Suppressor macrophage (primary cell): ENCODE measurements at places on chromosomes 3 and 15.
A peak's percentile ranks its signal among the peaks of the same experiment; 100 is the strongest.

- DNase-seq: no peak
Measured at GRCh38 chr3:61526308-61526707, 35.1 kb upstream of the PTPRG start.

DNA sequence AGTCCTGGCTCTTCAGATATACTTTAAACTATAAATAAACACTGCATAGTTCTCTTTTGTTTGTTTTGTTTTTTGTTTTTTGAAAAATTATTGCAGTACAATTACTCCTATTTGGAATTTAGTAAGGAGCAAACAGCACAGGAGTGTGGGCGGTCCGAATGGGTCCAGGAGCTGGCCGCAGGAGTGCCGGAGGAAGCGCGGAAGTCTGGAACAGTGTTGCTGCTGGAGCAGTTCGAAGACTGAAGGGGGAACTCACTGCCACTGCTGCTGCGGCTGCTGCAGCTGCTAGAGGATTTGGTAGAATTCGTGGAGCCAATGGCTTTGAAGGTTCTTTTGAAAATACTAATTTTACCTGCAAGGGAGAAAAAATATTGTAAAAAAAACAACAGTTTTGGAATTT is 329.9 kb downstream of the ZNF385D start:
- DNase-seq: no peak

DNA sequence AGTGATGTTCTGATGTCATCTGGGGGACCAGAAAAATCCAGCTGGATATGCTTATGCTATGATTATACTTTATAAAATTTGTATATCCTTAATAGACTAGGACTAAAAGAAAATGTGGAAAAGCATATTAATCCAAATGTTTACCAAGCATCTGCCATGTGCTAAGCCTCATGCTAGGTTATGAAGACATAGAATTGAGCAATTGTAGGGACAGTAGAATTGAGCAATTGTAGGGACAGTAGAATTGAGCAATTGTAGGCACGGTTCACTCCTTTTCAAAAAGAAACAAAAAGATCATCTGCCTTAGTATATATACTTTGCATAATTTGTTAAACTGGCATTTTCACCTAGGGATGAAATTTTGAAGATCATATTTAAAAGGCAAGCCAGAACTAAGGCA is 18.3 kb downstream of the ABHD5 start:
- DNase-seq: peak; percentile 53

DNA sequence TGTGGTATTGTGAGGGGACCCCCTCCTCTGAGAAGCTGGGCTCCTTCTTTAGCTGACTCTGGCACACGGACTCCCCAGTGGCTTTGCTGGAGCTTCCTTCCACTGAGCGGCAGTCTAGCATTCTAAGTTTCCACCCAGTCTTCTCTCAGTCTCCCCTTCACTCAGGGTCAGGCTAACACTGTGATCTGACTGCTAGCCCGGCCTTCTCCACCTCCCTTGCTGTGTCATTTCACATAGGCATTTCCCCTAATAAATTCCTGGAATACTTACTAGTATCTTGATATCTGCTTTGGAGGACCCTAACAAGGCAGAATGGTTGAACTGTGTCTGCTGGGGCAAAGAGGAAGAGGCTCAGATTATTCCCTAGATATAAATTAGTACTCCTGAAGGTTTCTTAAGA is 106.2 kb upstream of the THBS1 start:
- no peak for DNase-seq

DNA sequence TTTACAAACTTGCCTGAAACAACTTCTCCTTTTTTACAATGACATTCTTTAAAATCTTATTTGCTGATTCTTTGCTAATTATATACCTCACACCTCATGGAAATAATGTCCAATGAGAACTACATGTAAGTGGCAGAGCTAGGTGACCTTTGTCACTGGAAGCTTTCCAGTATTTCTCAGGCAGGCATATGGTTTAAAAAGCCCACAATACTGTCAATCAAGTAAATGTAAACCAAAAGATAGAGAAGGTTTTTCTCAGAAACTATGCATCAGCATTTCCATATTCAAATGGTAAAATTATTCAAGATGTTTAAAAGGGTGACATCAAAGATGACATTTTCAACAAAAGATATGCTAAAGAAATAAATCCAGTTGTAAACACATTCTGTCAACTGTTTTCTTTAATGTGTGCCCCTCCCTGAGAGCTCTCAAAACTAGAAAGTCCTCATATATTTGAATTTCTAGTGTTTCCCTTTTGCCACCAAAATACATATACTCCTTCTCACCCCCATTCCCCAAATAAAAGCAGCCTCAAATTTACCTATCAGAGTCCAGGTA is 10.1 kb upstream of the STRIT1 start:
- no peak for DNase-seq

- no peak for DNase-seq
Measured at GRCh38 chr15:42724276-42724675, 12.7 kb downstream of the CDAN1 start.

DNA sequence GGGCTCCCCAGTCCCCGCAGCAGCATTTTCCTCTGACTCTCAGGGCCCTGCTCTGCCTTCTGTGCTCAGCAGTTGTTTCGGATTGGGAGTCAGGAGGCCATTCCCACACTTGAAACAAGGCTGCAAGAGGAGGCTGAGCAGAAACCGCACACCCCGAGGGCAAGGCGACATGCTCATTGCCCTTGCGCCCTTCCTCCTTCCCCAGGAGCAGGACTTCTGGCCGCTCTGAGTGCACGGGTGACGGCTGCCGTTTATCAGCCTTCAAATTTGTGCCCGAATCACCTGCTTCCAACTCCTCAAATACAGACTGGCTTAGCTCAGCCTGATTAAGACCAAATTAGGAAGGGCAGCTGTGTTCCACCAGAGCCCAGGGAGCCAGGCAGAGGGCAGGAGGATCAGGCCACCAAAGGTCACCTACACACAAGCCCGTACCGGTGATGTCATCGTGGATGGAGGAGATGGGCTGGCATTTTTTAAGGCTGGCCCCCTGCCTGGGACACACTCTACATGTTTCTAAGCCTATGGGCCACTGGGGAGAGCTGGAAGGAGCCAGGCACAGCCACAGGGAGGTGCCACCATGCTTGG is 38.1 kb downstream of the TM2D3 start:
- DNase-seq: no peak

DNA sequence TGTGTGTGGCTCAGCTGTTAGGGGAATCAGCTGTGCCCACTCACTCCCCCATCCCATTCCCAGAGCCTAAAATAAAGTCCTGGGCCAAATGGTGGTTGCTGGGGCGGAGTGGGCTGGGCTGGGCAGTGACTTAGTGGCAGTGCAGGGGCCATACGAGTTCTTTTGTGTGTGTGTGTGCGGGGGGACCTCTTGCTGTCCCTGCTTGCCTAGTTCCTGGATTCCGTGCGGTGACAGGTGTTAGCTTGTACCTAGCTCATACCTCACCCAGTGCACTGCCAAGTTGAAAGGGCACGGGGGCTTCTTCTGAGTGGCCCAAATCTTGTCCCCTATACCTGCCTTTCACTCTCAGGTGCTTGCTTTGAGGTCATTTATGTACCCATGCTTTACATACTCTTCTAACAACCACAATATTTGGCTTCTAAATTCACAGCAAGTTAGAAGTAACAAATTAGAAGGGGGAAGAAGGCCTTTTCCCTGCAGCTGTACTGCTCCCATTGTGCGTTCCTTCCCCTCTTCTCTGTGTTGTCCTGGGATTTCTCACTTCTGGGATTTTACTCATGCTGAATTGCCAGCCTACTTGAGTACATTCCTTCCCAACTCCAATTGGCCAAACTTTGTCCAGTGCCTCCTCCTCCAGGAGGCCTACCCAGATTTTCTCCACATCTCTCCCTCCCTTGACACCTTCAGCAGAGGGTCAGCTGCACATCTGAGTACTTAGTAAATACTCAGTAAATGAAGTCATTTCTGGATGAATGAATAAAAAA is 66.3 kb upstream of the POLG start:
- DNase-seq: no peak

GRCh38 chr3:60652829-60653228 is 598.4 kb downstream of the FHIT start:
- DNase-seq: no peak

GRCh38 chr3:62835554-62836236 is 39.5 kb downstream of the CADPS start:
- DNase-seq: no peak

DNA sequence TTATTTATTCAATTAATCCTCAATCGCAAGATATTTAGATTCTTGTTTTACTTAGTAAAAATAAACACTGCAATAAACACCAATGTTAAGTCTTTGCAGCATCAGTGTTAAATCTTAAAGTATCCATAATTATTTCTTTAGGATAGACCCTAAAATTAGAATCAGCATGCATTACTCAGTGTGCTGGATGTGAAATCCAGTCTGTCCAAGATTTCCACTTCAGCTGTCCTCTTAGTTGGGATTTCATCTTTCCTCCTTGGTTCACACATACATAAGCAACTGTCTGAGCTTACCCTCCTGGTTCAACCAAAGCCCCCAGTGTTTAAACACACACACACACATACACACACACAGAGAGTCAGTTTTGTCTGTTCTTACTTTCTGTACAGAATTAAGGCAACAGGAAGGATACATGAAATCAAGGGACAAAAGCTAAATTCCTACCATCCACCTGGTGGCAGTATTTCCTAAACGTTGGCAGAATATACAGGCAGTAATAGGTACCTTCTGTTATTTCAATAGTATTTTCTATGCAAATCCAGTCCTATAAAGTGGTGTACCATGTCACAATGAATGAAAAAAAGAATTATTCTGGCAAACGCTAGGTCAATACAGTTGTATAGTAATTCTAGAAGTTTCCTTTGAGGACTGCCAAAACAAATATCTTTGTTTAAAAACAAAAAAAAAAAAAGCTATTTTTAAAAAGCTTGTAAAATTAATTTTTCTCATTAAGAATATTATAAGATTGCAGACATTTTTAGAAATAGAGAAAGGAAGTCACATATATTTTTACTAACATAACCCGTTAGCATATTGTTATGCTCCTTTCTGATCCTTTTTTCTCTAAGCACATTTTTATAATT is 27.3 kb upstream of the DMXL2 start:
- DNase-seq: peak; percentile 87

DNA sequence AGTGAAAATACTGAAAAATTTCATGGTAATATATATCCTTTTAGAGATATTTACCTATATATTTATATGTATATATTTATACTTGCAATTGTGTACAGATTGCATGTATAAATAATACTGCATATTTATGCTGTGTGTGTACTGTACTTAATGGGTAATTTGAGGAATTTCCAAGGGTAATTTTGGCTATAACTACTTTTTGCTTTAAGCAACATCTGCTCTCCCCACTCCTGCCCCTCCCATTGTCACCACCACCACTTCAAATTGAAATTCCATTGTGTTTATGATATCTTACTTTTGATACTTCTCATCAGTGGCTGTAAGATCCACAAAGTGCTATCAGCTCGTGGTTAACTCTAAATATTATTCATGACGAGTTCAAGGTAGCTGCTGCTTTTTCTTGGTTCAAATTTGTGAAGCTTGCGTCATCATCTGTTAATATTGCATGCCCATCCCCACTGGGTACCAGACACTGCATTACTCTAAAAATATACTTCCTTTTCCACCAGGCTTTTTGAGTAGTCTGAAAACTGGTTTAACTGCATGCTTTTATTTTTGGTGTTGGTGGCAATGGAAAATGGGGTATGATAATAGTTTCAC is 91.7 kb upstream of the MITF start:
- DNase-seq: peak; percentile 41

DNA sequence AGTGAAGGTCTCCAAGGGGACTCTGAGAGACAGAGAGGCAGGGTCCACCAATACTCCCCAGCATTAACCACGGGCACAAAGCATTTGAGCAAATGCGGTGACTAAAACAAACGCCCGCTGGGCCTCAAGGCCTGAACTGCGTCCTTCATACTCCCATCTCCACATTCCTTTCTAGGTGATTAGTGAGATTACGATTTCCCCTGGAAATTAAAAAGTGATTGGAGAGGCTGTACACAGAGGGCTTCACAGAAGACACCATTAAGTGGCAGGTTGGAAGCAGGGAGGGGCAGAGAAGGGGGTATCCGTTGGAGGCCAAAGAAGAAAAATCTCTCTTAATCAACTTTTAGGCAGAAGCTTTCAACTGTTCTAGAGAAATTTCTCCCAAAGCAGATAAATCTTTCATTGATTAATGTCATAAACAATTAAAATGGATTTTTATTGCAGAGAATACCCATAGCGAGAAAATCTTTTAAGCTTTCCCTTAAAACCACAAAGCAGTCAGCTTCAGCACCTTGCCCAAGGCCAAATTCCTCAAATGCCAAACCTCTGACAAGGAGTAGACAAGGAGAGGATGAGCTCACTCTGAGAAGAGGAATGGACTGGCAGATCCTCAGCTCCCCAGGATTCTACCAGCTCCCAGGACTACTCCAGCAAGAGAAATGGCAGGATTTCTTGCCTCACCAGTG is 38.2 kb downstream of the MB21D2 start:
- no peak for DNase-seq

GRCh38 chr3:129371041-129371826 is 57.2 kb downstream of the EFCAB12 start:
- peak; percentile 15 for DNase-seq

- DNase-seq: no peak
Measured at GRCh38 chr3:183576487-183577107, 21.1 kb upstream of the KLHL6 start.

GRCh38 chr3:176431038-176431418 is 766.3 kb downstream of the TBL1XR1 start:
- no peak for DNase-seq

GRCh38 chr3:183074881-183075280 is 24.4 kb downstream of the MCCC1 start:
- no peak for DNase-seq

DNA sequence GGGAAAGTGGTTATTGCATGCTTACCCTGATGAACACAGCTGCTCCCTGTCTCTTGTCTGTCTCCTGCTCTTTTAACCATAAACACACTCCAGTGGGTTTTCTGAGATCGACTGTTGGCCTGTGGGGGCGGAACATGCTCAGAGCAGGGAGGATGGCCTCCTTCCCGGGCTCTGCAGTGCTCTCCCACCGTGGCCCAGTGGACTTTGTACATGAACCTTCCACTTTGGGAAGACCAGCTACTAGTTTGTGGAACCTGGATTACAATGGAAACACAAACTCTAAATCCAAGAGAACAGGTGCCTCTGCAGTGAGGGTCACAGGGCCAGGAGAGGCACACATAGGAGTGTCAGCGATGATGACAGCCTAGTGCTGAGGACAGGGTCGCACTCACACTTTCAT is 56.5 kb downstream of the KLF13 start:
- no peak for DNase-seq

DNA sequence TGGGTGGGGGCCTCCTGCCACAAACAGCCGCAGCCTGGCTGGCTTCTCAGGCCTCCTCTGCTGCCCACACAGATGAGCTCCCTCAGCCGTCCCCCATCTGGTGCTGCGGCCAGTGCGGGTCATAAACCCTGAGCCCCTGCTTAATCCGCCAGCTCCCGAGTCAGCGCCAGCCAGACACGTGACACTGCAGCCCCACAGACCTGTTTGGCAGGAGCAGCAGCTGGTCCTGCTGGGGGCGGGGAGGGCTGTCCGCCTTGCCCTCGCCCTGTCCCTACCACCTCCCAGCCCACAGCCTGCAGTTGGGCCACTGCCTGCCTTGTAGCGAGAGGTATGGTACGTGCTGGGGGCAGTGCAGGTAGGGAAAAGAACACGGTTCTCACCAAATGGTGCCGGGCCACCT is 86.2 kb downstream of the IQSEC1 start:
- no peak for DNase-seq

- no peak for DNase-seq
Measured at GRCh38 chr3:53089511-53089910, 40.7 kb downstream of the RFT1 start.
